Activated naive CD4-positive, alpha-beta T cell treated with Interleukin-2 at 50 U/mL for 16 hours (primary cell): ENCODE measurements at places on chromosomes 2 and 18.

DNA sequence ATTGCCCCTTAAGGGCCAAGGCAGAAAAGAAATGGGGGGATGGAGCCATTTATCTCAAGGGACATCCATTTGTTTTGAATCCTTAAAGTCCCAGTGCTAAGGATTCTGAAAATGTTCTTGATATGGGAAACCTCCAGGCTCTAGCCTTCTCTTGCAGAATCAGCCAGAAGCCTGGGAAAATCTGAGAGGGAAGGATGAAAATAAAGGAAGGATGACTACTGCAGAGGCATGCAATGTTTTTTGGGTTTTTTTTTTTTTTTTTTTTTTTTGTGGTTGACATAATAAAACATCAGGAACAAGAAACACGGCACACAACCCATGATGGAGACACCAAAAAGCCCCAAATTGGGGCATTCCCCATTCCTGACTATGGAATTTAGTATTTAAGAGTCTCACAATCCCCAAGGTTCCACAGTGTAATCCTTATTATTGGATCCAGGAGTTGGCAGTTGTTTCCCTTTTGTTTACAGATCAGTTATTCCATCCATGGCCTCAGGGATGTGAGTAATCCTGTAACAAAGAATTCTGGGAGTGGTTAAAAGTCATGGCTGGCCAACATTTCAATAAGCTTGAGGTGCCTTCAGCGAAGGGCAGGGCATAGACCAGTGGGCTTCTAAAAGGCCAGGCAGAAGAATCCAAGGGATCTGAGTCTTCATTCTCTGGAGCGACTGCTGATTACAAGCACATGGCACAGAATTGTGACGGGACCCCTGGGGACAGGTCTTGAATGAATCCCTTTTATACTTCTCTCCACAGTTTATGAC is 337.5 kb downstream of the GULP1 start:
- DNase-seq = no peak

DNA sequence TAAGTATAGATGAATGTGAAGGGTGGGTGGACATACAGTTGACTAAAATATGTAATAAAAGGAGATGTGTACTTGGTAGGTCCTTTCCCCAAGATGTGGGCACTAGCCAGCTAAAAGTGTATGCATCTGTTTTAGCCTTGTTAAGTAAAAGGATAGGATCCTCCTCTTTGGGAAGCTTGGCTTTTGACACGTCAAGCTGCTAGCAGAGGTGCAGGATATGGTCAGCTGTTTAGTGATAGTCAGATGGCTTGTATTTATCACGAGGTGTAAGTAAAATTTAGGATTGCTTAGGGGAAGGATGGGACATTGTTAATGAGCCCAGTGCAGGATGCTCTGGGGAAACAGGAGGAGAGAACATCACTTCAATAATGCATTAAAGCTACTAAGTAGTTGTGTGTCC is 1.5 kb downstream of the MFSD6 start:
- no peak for DNase-seq

DNA sequence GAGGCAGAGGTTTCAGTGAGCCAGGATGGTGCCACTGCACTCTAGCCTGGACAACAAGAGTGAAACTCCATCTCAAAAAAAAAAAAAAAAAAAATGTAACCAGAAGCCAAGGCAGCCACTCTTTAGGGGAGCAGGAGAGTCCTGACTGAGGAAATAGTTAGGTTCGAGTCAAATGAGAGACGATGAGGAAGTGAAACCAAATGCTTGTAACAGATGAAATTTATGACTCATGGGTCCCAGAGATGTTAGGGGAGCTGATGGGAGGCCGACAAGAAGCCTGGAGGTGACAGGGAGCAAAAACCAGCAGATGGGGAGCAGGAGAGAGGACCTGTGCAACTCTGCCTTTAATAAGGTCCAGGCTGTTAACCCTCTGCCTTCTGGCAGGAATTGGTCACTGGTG is 756.1 kb upstream of the DDX18 start:
- no peak for DNase-seq

DNA sequence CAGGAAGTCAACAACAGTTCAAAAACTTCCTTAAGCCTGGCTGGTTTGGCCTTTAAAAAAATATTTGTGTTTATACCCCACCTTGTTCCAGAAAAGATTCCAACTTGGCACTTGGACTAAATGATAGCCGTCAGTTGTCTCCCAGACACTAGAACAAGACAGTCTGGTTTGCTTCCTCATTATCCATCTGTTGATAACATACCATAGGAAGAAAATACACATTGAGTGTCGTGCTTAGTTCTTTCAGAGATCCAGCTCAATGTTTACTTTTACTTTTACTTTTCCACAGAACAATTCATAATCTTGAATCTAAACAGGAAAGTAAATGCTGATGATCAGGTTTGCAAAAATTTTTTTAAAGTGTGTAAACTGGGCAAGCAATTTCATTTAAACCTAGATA is 2.4 kb upstream of the VPS54 start:
- DNase-seq = no peak

- DNase-seq = no peak
Measured at GRCh38 chr2:109171444-109172334, 42.7 kb downstream of the SH3RF3 start.
